ENCODE measurements at places on chromosomes 7 and 10.
A peak's percentile ranks its signal among the peaks of the same experiment; 100 is the strongest.

DNA sequence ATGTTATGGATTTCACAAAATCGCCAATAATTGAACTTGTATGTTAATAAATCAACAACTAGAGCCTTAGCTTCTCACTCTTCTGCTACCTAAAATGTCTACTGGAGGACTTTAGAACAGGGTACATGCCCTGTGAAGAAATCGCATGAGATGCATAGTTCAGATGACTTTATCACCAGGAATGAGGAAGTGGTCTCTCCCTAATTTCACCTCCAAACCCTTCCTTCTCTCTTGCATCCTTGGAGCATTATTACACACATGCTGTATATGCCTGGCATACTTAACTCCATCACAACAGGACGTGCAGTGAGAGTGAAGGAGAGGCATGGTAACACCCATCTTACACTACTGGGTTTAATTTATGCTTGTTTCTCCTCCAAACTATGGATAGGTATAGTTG is 27.8 kb downstream of the RHEB start:
- peak; percentile 44 for DNase-seq

DNA sequence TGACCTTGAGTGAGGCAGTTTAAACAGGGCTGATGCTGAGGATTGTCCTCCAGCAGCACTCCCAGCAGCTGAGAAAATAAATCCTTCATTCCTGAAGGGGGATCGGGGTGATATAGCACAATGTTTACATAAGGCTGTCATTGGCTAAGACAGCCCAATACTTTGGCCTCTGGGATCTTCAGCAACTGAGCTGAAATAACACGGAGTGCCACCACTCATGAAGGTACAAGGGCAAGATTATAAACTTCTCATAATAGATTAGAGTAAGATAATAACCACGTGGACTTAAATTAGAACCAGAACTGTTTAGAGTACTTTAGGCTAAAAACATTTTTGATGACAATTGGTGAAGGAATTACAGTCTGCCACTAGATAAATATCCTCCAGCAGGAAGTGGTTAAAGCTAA is 70.0 kb upstream of the PAPSS2 start:
- no peak for DNase-seq

- no peak for DNase-seq
These were observed 13.2 kb upstream of the SCIN start for GRCh38 chr7:12557282-12557681.

DNA sequence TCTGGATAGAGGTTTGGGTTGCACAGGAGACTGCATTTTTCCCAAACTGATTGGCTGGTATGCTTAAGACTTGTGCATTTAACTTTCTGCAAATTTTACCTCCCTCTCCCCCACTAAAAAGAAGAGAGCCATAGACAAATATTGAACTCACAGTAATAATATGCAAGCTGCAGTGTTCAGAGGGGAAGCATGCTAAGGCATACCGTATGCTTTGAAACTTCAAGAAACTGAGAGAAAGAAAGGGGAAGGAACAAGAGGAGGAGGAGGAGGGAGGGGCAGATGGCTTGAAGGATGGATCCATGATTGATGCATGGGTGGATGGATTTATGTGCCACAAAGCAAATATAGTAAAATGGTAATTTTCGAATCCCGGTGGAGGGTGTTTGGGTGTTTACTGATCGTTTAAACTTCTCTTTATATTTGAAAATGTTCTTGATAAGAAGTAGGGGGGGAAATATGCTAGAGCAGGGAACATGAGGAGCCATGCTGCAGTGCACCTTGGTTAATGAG is 7.8 kb upstream of the KLF6 start:
- DNase-seq: no peak

DNA sequence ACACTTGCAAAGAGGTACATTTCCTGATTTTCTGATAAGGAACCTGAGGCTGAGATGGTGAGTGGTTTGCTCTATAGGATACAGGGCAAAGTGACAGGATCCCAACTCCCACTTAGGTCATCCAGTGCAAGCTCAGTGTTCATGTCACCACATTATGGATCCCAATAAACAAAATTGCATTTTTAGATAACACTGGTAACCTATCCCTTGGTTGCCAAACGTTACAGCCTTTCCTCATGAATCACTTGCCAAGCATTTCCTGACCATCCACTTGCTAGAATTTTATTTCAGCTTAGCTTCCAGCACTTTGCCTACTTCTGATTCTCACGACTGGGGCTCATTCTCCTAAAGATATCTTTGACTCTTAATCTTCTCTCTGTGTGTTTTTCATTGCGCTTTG is 131.4 kb upstream of the ODAD2 start:
- no peak for DNase-seq

- DNase-seq: no peak
These were observed 33.4 kb downstream of the FOXL3 start for GRCh38 chr7:323410-323809.

GRCh38 chr10:90451283-90451682 is 406.6 kb downstream of the HTR7 start:
- DNase-seq: no peak

DNA sequence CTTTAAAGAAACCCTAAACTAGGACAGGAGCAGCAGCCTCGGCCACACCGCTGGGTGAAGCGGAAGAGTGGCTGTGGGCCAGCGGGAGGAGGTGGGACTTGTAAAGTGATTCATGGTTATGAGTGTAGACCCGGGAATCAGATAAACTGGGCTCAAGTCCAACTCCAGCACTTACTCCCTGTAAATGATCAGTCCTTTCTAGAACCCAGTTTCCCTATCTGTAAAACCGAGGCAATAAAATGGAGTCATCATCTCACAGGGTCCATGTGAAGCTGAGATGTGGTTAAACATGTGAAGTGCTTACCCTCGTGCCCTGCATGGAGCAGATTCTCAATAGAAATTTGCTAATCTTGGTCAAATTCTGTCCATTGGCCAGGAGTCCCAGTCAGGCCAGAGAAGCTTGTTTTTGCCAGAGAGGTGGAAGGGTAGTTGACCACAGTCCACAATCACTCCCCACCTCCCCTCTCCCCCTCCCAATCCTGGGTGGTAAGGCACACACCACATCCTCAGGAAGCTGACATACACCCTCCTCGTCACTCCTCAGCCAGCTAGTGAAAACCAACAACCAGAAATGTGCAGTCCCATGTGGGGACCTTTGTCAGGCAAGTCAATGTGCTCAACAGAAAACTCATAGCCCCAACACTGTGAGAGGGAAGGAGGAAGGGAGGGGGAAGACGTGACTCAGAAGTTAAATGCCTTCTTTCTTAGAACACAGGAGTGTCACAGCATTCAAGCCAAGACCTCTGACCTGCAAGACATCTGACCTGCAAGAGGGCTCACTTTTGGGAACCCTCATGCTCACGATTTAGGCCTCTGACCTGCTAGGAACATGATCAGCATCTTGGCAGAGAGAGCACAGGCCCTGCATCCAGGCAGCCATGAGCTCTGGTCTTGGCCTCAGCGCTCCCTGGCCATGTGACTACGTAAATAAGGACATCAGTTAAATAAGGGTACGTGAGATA is 145.1 kb downstream of the PLXNA4 start:
- DNase-seq: peak; percentile 81

GRCh38 chr7:22109761-22110160 is 164.1 kb upstream of the CDCA7L start:
- DNase-seq: peak; percentile 46

DNA sequence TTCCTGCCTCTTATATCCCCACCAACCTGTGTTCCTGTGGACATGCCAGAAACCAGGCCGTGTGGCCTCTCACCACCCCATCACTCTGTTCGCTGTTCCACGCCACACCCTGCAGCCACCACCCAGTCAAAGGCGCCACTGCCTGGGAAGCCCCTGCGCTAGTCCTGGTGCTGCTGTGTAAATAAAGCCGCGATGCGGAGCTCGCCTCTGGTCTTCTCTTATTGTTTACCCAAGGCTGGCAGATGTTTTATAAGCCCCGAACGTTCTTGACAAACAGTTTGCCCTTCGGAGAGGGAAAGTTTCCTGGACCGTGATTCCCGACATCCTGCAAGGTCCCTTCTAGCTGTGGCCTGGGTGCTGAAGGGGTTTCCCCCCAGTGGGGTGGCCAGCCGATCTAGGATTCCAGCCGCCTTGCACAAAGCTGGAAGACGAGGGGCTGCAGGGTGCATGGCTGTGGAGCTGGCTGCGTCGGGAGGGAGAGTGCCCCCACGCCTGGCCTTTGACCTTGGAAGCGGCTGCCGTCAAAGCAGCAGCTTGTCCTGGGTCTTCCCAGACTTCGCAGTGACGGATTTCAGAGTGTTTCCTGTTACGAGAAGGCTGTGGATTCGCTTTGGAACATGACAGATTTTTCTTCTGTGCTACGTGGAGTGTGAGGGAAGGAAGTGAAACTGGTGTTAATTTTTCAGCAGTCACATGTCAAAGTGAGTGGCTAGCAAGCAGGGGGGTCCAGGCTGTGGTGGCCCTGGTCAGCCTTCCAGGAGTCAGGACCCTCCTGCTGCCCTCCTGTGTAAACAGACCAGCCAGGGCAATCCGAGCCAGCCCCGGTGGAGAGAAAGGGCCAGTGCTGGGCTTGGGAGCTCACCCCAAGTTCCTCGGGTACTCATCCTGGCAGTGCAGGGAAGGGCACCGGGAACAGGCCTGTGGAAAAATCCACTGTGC is 61.6 kb downstream of the LHPP start:
- no peak for DNase-seq

GRCh38 chr7:17140406-17140805 is 158.0 kb upstream of the AHR start:
- no peak for DNase-seq

- DNase-seq: no peak
These were observed 19.5 kb downstream of the AGR2 start for GRCh38 chr7:16785321-16785720.

- DNase-seq: no peak
These were observed 24.1 kb upstream of the JMJD1C start for GRCh38 chr10:63489838-63490237.

DNA sequence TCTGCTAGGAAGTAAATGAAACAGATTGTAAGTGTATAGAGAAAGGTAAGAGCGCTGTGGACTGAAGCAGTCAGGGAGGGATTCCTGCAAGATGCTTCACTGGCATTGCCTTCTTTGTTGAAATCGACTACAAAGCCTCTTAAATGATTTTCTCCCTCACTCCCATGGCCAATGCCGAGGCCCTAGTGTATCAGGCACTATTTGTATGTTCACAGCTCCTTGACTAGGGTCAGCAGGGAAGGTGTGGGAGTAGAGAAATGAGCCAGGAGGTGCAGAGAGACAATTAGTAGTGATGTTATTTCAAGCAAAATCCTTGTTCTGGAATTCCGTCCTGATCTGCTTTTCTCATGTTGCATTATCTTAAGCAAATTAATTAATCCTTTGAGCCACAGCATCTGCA is 22.9 kb upstream of the DUSP5 start:
- DNase-seq: no peak

DNA sequence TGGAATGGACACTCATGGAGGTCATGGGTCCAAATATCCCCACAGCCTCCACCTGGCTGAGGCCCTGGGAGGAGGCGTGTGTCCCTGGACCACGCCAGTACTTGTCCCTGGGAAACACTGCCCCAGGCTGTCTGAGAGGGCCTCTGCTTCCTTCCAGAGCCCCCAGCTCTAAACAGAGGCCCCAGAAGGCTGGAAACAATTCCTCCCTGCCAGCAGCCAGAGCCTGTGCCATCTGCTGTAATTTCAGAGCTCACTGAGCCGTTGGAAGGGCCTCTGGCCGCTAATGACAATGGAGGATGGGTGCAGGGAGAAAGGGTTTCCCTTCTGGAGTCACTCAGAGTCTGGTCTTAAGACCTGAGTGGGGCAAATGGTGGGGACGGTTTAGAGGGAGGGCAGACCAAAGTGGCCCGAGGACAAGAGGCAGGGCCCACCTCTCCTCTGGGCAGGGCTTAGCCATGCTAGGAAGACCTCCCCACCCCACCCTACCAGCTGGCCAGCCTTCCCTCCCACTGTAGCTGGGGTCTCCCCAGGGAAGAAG is 7.1 kb downstream of the CHAT start:
- DNase-seq: no peak

GRCh38 chr7:86720306-86720705 is 76.6 kb downstream of the GRM3 start:
- DNase-seq: no peak

DNA sequence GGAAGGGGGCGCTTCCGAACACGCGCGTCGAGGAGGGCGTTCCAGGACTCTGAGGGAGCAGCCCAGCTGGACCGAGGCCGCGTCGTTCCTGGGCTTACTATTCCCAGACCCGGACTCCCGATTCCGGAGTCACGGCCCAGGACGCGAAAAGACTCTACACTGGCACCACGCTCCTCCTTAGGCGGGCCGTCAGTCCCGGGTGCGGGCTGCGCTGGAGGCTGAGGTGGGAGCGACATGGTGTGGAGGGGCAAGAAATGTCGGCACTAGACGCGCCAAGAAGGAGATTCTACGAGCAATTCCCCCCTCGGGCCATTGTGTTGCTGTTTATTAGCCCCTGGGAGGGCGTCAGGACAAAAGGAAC is 584 bp upstream of the RUNDC3B start:
- no peak for DNase-seq

DNA sequence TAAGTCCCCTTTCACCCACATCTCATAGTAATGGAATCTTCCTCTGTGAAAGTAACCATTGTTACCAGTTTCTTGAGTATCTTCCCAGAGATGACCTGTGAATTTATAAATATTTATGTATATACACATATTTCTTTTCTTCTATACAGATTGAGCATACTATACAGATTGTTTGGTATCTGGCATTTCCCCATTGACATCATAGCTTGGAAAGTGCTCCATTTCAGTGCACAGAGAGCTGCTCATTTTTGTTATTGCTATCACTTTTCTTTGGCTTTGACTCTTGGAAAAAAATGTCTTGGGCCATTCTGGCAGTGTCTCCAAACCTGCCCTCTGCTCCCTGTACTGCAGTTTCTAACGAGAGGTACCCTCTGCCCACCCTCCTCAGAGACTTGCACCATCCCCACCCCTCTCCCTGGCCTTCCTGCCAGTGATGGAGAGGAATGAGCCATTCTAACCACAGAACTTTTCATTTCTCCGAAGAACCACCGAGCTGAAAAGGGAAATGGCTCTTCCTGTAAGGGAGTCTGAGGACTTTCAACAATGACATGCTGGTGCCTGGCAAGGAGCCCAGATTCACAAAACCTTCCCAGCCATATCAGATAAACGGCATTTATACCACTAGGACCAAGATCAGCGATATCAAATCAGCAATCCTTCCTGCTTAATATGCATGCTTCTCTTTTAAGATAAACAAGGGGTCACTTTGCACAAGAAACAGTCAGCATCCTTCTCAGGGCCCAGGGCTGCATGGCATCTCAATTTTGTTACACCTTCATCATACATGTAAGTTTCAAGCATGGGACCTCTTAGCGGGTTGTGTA is 19.7 kb upstream of the CCSER2 start:
- peak; percentile 92 for DNase-seq

DNA sequence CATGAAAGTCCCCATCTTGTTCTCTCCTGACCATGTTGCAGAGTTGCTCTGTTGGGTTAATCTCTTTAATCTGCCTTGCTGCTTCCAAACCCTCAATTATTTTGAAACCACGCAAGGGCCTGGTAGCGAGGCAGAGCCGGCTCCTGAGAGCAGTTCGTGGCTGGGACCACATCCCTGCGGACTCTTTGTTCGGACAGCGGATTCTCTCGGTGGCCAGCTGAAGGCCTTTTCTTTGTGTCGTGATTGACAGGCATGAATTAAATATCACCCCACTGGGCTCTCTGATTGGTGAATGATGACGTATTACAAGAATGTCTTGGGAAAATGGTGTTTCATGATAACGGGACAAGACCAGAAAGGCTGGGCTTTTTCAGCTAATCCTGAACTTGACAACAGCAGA is 66.9 kb upstream of the ARHGAP21 start:
- peak; percentile 17 for DNase-seq

- DNase-seq: no peak
These were observed 251.1 kb upstream of the CSTF2T start for GRCh38 chr10:51950371-51950995.

GRCh38 chr10:132867801-132868644 is 74.3 kb downstream of the CFAP46 start:
- DNase-seq: no peak

- DNase-seq: no peak
These were observed 15.8 kb downstream of the BTBD16 start for GRCh38 chr10:122286867-122287266.
